HCEC 1CT (cell line): ENCODE measurements at places on chromosomes 7 and 10.

DNA sequence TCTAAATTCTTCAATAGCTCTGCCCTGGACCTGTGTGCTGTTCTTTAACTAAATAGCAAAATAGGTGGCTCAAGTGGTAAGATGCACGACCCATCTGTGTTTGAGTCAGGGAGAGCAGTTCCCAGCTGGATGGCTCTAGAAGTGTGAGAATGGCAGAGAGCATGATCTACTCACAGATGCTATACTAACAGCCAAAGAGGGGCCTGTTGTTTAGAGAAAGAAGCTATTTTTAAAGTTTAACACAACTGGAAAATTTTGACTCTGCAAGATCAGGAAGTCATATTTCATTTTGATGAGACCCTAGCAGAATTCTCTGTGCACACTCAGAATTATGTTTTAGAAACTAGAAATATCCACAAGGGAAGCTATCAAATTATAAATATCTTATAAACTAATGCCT lies 87.4 kb upstream of the PIP4K2A start:
- no peak for DNase-seq

DNA sequence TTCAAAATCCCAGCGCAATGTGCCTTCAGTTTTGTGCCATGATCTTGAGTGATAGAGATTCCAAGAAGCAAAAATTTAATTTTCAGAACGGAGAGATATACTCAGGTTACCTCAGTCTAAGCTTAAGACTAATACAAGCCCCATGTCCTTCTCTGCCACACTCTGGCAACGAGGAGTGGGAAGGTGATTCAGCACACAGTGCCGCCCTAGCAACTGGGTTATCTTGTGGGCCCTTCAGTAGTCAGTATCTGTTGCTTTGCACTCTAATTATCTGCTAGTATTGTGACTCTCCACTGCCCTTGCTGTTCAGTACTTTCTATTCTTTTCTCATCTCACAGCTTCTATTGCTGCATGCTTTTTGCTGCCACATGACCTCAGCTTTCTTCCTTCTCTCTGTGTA lies 39.2 kb upstream of the MKLN1 start:
- no peak for DNase-seq

DNA sequence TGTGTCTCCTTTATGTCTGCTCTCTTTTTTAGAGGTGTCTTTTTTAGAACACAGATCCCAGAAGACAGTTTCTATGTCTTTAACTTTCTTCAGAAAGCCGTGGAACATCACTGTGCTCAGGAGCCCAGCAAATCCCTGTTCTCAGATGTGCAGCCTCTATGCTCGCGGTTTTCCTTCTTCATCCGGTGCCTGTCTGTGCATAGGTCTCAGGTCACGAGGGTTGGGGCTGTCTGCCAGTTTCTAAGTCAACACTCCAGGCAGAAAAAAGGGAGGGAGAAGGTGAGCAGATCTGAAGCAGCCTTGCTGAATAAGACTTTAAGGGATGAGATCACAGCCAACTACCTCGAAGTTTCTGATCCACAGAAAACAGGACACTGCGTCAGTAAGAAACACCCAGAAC lies 68.5 kb downstream of the CRTAC1 start:
- DNase-seq: no peak

GRCh38 chr10:71681977-71682376 lies 37.6 kb downstream of the C10orf105 start:
- DNase-seq: no peak

- no peak for DNase-seq
Measured at GRCh38 chr7:151400626-151401315, 9.1 kb downstream of the WDR86 start.

- no peak for DNase-seq
Measured at GRCh38 chr10:21196822-21197395, 299.8 kb upstream of the NEBL start.

GRCh38 chr7:46839651-46840050 lies 742.3 kb downstream of the TNS3 start:
- DNase-seq: peak; percentile 46

- DNase-seq: no peak
Measured at GRCh38 chr7:99485094-99485493, 12.4 kb downstream of the ZNF789 start.

DNA sequence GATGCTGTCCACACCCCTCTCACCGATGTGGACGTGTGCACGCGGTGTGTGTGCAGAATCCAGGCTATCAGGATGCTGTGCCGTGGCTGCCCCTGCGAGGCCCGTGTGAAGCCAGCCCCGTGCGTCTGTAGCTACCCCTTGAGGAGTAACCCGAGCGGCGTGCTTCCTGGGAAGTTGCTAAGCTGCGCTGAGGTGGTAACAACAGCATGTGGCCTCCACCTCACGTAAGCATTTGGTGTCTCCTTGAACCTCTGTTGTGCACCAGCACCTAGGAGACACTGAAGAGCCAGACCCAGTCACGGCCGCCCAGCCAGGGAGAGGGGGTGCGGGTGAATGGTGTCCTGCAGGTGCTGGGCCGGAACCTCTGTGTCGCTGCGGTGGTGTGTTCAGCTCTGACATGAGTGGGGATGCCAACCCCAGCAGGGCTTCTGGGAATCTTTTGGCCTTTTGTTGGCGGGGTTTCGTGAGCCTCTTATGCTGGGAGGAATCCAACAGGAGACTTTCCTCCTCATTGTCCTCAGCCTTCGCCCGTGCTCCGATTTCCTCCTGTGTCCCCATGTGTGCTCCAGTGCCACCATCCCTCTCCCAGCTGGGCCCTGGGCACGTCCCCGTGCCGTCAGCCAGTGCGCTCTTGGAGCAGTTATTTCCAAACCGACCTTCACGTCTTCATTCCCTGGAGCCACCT lies 60.4 kb downstream of the DNAJB6 start:
- DNase-seq: no peak

DNA sequence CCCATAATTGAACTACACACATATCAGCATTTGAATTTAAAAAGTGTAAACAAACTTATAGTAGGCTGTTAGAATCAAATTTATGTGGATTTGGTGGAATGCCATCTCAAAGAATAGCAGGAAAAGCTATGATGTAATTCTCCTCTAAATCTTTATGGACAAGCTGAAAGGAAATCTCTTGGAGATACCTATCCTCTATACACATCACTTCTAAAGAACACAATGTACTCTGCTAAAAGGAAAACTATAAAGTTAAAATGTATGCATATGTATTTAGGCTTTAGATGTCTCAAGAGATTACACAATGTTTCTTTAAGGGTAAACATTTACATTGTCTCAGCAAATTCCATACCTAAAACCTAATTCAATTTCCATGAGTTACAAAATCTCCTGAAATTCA lies 323.3 kb downstream of the CRPPA start:
- DNase-seq: no peak

GRCh38 chr10:4102802-4103344 lies 317.9 kb upstream of the KLF6 start:
- no peak for DNase-seq

DNA sequence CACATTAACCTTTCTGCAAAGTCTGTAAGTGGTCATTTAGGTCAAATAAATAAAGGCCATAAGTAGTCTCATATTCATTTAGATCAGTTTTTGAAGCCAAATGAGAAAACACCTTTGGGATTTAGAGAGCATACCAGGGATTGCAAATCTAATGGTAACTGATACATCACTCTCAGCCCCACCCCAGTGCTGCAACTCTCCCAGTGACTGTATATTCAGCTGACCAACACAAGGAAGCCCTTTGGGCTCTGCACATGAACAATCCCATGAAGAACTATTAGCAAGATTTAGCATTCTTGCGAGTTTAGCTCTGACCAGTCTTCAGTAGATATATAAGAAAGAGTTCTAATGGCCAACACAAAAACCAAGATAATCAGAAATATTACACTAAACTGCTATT lies 252.3 kb downstream of the CSTF2T start:
- DNase-seq: no peak

GRCh38 chr10:59896191-59896590 lies 10.2 kb downstream of the CCDC6 start:
- DNase-seq: no peak

DNA sequence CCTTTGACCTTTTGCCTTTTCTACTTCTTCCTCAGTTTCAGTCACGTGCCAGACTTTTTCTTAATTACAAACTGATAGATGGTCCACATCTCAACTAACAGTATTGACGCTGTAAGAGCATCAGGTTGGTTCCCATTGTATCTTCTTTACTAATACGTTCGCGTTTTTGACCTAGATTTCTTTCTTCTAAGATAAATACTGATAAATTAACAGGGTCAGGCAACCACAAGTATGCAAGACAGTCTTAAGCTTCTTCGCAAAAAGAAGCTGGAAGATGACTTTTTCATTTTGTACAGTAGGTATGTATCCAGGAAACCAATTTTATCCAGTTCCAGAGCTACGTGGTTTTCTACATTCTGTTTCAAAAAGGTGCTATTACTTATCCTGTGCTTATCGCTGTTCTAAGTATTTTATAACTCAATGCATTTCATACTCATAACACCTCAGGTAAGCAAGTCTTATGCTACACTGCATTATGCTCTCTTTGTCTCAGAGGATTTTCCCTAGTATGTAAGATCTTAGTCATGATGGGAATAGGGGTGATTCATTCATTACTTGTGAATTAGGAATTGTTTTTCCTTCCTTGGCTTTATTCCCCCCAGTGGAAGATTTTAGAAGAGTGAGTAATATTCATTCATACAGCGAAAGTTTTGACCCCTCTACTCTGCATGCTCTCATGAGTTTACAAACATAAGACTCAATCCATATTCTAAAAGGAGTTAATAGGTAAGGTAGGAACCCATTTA lies 955 bp downstream of the DUS4L start:
- DNase-seq: peak; percentile 93

- no peak for DNase-seq
Measured at GRCh38 chr10:77514870-77515269, 122.7 kb downstream of the KCNMA1 start.

GRCh38 chr7:143345428-143345900 lies 17.0 kb downstream of the FAM131B start:
- no peak for DNase-seq
